ENCODE measurements at places on chromosomes 2 and 18.

GRCh38 chr2:132636346-132636745, 33.7 kb downstream of the LYPD1 start:
- no peak for DNase-seq

DNA sequence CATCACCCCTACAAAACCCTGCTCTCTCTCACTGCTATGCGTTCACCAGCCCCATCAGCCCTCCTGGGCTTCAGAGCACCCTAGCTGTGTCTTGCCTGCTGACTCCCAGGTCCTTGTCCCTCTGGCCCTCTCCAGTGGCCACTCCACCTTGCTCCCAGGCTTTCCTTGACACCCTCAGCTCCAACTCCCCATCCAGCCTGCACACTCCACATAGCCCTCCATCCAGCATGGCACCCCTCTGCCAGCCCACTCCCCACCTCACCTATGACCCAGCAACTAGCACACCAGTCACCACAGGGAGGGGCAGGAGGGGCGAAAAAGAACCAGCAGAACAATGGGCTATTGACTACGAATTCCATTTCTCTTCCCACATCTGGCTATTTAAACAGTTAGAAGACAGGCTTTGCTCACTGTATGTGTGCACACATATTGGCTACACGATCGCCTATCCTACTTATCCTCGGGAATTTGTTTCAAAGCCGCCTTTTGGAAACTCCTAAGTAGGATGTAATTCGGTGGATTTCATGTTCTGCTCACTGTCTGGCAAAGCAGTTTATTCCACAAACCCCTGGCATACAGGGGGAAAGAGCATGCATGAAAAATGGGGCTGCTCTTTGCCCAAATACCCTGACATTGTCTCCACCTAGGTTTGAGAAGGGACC, 195.3 kb downstream of the SMAD2 start:
- no peak for DNase-seq

- peak; percentile 15 for DNase-seq
These were observed 74.2 kb upstream of the KLF7 start for GRCh38 chr2:207239754-207240494.

GRCh38 chr2:134233728-134234136, 20.1 kb upstream of the MGAT5 start:
- no peak for DNase-seq

DNA sequence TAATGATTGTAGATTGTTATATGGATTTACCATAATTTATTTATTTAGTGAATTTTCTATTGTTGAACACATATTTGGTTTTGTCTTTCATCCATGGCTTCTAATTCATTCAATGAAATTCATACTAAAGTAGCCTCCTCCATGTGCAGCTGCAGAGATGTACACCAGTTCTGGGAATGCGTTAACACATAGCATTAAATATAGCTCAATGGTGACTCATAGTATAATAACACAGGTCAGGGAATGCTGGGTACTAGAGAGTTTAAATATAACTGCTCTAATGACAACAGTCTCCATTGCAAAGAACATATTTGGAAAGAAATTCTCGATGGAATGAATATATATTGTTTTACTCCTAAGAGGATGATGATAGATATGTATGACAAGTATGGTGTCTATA, 1190.2 kb upstream of the NRXN1 start:
- no peak for DNase-seq

DNA sequence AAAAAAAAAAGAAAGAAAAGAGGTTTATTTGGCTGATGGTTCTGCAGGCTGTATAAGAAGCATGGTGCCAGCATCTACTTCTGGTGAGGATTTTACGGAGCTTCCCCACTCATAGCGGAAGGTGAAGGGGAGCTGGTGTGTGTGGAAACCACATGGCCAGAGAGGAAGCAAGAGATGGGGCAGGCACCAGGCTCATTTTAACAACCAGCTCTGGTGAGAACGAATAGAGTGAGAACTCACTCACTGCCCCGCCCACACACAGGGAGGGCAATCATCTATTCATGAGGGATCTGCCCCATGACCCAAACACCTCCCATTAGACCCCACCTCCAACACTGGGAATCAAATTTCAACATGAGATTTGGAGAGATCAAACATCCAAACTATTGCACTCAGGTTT, 68.5 kb downstream of the MOGAT1 start:
- DNase-seq = no peak

DNA sequence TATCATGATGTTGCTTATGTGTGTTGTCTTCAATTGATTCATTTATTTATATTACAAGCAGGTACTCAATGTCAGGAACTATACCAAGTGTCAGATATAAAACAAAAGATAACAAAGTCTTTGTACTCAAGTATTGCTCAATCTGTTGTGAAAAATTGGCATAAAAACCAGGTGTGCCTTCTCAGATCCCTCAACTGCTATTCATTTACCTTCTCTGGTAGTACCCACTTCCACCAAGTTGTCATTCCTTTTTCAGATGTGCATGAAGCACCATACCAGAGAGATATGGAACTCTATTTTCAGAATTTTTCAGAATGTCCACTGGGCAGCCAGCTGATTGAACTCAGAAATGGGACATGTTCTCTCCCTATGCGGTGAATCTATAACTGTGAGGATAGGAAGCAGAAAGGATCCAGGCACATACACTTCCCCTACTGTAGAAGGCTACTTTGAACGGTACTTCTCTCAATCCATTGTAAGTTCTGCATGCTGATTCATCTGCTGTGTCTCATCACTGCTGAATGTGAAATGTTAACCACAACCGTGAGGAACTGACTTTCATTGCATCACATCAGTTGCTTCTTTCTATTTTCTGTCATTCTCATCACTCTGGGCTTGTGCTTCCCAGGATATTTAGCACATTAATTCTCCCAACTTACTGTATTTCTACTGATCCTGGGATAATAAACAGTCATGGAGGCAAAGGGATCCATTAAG, 1621.3 kb downstream of the SUCLG1 start:
- no peak for DNase-seq

- DNase-seq = no peak
These were observed 21.9 kb downstream of the METTL8 start for GRCh38 chr2:171411791-171412483.

GRCh38 chr2:213475433-213475832, 191.2 kb downstream of the SPAG16 start:
- no peak for DNase-seq

DNA sequence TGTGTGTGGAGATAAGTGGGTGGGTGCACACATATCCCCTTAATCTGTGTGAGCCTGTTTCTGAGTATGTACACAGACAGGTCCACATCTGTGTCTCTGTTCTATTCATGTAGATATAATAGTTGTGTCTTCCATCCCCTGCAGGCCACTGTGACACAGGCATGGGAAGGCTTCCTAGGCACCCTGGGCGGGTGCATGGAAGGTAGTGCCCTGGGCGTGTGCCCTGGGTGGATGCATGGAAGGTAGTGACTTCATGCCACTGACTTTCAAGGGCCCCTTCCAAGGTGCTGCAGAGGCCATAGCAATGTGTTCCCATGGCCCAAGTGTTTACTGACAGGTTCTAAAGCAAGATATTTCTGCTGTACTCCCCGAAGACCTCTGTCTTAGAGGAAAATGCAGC, 462.5 kb upstream of the HS6ST1 start:
- no peak for DNase-seq

- DNase-seq = no peak
These were observed 334.3 kb downstream of the DYSF start for GRCh38 chr2:71787476-71788185.

GRCh38 chr2:220297093-220297492, 669.7 kb downstream of the SLC4A3 start:
- DNase-seq = no peak

DNA sequence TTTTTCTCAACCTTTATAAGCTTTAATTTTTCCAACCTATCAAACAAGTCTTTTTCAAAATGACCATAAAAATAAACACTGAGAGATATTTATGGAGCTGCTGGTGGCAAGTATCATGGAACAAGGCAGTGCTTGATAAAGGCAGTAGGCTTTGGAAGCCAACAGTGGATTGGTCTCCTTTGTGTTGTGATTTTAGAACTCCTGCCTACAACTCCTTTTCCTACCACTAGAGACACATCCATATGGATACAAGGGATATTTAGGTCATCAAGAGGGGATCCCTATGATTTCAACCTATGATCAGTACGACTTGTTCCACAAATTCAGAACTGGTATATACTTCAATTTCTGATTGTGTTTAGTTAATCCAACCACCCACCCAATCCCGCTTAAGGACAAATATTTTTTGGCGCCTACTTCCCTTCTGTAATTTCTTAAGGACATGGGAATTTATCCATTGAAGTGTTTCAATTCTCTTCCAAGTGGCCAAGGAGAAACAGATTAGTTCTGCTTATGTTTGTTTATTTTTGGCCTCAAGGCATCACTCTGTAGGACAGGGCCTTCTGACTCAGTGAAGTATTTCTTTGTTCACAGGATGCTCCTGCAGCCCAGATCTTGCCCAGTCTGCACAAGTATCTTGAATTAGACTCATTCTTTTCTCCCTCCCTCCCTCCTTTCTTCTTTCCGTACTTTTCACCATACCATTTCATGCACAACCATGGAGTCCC, 2119.6 kb upstream of the PIK3C3 start:
- no peak for DNase-seq

DNA sequence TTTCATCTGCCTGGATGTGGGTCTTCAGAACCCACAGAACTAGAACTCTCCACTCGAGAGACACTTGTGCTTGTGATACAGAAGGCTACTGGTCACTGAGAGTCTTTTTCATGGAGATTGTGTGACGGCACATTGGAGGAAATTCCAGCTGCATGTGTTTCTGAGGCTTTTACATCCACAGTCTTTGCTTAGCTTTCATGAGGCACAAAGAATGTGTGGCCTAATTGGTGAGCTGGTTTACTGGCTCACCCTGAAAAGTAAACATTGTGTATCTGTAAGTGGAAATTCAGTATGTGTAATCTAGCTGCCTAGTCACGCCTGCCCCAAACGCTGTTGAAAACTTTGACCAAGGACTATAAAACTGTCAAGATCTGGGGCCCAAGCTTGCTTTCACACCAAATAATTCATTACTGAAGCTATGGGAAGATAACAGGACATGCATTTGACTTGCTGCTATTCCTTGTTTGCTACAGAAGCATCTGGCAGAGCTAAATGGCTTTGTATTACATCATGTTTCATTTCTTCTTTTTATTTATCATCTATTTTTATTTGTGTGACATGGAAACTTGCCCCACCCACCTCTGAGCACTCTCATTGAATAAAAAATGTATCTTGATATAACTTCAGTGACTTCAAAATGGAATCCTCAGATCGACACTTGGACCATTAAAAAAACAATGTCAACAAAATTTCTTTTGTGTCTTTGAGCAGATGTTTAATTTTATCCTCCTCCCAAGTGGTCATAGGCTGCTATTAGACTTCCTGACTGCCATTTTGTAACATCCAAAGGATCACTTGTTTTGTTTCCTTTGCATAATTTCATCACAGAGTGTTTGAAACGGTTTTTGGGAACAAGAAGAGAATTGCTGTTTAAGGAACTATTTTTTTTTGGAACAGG, 80.2 kb downstream of the EFEMP1 start:
- DNase-seq = peak; percentile 47

DNA sequence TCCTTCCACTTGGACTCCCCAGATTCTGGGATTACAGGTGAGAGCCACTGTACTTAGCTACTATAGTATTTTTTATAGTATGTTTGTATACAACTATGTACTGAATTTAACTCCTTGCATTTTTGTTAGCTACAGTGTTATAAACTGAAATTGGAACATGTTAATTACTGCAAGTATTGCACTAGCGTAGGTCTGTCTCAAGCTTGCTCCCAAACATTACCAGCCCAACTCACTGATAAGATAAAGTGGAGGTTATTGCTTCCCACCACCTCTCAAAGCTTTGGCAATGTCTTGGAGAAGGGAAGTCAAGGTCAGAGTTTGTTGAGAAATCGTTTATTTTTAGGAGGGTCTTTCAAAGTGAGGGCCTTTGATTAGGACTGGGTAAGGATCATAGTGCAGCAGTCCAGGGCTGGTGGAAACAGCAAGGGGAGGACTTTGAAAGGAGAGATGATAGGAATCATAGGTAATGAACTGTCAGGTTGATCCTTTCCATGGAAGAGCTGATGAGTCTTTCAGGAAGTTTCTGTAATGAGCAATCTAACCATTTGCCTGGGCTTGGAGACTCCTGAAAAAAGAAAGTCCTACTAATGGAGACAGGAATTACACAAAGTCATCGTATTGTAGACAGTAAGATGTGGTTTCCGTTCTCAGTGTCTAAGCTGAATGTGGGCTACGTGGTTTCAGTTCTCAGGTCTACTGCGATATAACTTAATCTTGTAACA, 257.1 kb downstream of the MYO3B start:
- DNase-seq = no peak

DNA sequence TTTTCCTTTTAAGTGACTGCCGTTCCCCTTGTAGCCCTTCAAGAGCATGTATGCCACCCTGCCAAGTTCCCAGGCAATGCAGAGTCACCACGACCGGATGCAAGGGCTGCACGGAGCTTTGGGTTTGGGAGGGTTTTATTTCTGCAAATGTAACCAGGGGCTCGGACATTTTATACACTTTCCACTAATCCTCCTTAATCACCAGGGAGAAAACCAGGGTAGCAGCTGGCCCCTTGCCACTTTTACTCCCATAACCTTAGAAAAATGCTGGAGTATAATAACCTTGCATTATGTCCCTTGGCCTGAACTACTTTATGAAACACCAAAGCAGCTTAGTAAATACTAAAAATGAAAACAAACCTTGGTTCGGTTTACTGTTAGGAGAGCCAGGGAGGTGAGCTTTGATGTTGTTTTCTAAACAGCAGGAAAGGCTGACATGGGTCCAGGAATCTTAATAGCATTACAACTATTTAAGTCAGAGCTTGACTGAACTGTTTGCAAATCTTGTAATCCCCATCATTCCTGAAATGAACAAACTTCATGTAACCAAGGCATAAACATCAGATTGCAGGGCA, 152.8 kb upstream of the RIOK3 start:
- no peak for DNase-seq

- peak; percentile 9 for DNase-seq
These were observed 80.0 kb downstream of the EXOC6B start for GRCh38 chr2:72745679-72746368.

DNA sequence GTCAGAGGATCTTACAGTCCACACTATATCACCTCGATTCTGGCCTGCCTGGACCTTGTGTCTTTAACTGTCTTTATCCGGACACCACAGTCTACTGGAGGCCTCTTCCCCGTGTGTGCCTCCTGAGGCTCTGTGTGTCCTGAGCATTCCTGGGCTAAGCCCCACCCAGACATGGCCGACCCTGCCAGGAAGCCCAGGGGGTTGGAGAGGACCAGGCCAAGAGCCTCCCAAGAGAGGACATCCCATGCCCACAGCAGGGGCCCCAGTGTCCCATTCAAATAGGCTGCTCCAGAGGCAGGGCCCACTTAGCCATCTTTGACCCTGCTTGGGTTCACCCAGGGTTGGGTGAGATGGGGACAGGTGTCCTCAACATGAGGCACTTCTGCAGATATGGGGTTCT, 84.7 kb upstream of the OTOS start:
- DNase-seq = no peak
